NCI-H2029 treated with DMSO at 0.1 percent for 48 hours (cell line): ENCODE measurements at places on chromosomes 5 and 9.
A peak's percentile ranks its signal among the peaks of the same experiment; 100 is the strongest.

GRCh38 chr5:38413696-38414095 is 142.8 kb downstream of the LIFR start:
- DNase-seq, result no peak

GRCh38 chr5:142938266-142938880 is 168.2 kb downstream of the ARHGAP26 start:
- DNase-seq, result no peak

DNA sequence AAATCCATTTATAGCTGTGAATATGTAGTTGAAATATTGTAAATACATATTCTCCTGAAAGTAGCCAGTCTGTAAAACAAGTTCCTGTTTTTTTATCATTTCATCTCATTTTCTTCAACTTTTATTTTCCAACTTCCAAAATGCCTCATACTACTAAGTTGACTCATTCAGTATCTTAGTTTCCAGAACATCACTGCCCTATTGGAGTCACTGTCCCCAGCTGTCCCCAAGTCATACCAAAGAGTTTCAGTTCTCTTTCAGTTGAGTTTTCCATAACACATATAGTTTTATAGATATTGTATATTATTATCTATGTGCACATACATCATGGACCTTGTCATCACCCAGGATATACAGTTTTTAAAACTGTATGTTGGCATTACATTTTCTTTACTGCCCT is 261.7 kb downstream of the CDH12 start:
- no peak for DNase-seq

DNA sequence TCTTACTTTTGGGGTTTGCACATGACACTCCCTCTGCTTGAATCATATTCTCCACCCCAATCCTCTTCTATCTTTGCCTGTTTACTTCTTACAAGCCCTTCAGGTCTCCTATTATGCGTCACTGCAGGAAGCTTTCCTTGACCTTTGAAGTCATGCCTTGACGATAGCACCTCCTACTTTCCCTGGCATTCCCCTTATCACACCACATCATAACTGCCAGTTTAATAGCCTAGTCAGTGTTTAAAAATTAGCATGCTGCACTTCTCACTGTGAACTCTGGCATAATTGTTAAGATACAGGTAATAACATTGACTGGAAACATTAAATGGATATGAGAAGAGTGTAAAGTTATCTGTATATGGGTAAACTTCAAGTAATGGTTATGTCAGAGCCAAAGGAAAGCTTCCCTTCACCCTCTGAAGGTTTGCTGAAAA is 37.1 kb upstream of the CEP120 start:
- no peak for DNase-seq

- DNase-seq, result no peak
Measured at GRCh38 chr9:5800969-5801738, 31.8 kb downstream of the ERMP1 start.

- peak; percentile 7 for DNase-seq
Measured at GRCh38 chr5:157271740-157272271, 5.9 kb downstream of the CYFIP2 start.

GRCh38 chr5:110977915-110978314 is 93.6 kb upstream of the TSLP start:
- DNase-seq, result no peak

DNA sequence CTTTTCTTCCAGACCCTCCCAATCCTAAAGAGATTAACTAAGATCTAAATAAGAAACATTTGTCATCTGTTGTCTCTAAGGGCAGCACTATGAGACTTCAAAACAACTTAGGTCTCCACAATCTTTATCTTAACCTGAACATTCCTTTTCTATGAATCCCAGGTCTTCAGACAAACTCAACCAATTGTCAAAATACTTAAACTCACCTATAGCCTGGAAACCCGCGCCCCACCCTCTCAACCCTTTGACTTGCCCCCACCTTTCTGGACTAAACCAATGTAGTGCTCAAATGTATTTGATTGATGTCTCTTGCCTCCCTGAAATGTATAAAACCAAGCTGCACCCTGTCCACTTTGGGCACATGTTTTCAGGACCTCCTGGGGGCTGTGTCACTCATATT is 76.5 kb upstream of the DMRT1 start:
- no peak for DNase-seq

DNA sequence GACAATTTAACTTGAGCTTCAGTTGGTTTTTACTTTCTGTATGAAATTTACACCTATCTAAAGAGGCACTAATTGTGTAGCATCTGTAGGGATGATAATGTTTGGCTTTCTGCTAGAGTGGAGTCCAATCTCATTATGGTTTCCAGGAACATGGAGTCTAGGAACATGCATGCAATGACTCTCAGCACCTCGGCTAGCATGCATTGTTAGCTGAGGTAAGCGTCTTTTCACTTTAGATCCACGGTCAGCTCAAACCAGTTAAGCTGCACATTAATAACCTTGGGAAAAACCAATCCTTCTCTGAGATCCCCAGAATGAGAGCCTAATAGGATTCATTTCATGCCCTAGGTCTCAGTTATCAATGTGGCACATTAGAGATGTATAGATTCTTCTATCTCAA is 7.8 kb upstream of the GDA start:
- DNase-seq, result no peak

- DNase-seq, result no peak
Measured at GRCh38 chr5:31366941-31367340, 165.0 kb downstream of the DROSHA start.

DNA sequence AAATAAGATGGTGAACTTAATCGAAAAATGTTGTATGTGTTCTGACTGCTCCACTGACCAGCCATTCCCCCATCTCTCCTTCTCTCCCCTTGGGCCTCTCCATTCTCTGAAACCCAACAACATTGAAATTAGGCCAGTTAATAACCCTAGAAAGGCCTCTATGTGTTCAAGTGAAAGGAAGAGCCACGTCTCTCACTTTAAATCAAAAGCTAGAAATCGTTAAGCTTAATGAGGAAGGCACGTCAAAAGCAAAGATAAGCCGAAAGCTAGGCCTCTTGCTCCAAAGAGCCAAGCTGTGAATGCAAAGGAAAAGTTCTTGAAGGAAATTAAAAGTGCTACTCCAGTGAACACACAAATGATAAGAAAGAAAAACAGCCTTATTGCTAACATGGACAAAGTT is 77.4 kb upstream of the NR5A1 start:
- no peak for DNase-seq

DNA sequence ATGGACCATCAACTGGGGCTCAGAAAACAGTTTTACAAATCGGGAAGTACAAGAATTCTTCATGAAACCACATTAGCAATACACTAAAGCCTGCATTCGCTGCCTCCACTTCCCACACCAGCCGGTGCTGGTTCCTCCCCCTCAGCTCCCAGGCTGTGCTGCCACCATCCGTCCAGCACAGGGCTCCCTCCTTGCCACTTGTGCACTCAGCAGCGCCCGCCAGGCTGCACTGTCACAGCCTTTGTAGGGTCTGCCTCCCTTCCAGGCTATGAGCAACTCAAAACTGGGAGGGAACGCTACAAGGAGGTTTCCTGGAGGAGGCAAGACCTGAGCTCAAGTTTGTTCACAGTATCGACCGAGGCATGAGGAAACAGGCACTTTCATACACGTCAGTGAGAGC is 7.7 kb downstream of the MAPK9 start:
- DNase-seq, result no peak

- no peak for DNase-seq
Measured at GRCh38 chr5:76946090-76946489, 6.8 kb upstream of the CRHBP start.

DNA sequence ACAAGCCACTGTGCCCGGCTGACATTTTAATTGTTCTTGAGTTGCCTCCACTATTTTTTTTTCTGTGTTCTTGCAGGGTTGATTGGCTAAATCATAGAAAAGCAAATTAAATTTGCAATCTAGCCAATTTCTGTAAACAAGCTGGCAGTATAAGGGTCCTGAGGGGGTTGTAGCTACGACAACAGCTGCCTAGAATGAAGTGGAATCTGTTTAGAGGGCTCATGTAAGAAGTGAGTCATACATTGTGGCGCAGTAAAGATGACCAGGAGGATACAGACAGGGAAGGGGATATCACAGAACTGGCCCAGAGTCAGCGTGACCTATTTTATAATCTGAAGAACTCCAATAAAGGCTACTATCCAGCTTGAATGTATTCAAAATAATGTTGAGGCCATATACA is 82.2 kb upstream of the TLE1 start:
- DNase-seq, result no peak

DNA sequence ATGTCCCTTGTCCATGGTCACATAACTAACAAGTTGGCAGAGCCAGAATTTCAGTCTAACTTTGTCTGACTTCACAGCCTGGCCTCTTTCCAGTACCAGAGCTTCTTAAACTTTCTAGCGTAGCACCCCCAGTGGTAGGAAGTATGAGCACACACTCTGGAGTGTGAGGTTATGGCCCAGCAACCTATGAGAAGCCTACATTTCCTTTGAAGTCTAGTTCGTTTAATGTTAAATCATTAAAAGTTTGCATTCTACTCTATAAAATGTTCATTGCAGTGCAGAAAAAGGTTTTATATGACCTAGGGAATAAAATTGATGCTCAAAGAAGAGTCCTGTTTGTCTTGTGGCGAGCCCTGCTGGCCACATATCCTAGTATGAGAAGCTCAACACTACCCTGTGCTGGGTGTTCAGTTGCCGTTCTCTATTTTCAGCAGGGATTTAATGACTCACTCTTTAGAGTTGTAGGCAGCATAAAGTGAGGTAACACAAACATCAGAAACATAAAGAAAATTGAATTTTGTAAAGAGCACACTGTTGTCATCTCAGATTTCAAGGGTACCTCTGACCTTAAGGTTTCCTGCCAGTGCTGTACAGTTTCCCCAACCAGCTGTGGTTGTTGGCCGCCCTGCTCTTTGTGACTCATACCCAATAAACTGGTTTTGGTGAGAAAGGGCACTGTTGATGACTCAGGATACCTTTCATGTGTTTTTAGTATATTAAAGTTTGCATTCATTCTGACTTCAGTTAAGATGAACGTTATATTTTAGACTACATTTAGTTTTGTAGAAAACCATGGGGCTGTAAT is 14.3 kb downstream of the MCCC2 start:
- DNase-seq, result no peak

GRCh38 chr9:4904322-4905134 is 80.5 kb upstream of the JAK2 start:
- DNase-seq, result peak; percentile 41

GRCh38 chr5:120139039-120139438 is 325.1 kb upstream of the PRR16 start:
- DNase-seq, result no peak

DNA sequence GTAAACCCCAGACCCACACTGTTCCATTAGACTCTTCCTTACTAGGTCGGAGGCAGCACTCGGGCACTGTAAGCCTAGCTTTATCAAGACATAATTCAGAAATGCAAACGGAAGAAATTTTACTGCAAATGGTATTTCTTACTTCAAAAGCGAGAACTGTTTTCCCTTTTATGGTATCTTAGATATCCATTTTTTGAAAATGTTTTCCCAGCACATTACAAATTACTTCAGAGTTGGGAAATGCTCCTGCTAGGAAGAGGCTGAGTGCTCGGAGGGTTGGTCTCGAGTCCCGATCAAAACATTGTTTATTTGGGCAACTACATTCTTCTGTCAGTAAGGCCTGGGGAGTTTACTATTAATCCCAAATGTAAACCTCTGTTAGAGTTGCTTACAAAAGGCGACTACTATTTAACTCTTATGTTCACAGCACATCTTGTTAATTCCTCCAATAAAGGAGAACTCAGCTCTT is 332.9 kb downstream of the CWC27 start:
- DNase-seq, result no peak

GRCh38 chr5:126508962-126509279 is 85.7 kb downstream of the GRAMD2B start:
- DNase-seq, result no peak

DNA sequence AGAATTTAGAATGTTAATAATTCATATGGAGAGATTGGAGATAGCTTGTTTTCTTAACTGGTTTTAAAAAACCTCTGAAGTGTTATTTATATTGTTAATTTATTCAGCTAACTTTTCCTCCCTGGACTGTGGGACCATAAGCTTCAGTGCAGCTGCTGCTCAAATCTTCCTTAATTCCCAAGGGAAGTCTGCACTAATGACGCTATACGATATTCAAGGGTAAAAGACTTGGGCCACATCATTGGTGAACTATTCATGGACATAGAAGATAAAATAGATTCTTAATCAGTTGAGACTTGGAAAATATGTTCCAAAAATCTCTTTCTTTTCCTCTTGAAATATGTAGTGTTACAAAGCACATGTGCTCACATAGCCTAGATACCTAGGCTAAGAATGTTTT is 31.1 kb upstream of the GAS1 start:
- DNase-seq, result no peak

DNA sequence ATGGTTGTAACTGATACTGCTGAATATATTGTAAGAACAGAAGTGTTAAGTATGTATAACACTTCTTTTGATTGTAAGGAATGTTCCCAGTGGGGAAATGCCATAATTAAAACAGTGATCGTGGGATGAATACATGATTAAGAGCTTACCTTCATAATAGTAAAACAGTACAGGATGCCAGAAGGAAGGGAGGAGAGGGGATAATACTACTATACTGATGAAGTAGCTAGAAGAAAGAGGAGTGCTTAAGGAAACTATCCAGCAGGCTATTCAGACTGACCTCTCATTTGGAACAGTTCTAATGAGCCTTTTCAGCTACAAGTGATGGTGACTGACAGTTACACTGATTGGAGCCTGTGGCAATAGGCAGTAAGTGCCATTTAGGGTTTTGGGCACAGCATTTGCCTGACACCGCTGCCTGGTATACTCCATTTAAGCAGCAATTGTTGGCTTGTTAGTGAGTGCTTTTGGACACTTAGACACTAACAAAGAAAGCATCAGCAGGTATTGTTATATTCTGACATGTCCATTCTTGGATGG is 33.8 kb upstream of the KDM4C start:
- DNase-seq, result no peak

DNA sequence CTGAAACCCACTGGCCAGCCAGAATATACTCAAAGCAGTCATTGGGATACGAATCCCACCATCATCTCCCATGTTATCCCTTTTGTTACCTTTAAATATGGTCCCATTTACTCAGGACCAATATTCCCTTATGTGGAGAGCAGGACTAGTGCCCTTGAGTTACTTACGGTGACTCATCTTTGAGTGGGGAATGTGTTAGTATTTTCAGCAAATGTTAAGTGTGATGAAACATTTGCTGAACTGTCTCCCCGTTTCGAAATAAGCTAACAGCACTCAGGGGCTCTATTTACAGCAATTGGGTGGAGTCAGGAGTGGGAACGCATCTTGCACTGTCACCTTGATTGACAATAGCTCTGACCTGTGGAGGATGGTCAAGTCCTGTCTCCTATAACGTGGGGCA is 67.4 kb downstream of the CTSL start:
- DNase-seq, result no peak

- DNase-seq, result no peak
Measured at GRCh38 chr5:179355976-179356974, 11.0 kb upstream of the ADAMTS2 start.

DNA sequence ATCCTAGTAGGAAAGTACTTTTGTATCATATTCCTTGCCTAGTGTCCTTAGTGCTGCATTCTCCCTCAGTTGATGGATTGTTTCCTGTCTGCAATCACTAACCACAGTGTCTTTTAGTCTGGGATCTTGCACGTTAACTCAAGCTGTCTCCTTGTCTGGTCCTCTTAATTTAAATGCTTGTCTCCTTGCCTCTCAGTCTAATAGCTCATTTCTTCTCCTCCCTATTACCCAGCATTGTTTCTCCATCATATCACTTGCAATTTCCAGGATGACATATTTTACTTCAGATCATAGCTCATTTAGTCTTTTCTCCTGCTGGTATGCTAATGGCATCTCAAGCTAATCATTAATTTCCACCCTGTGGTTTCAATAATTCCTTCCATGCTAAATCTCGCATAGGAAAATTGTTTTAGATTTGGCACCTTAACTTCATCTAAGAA is 2052.0 kb upstream of the C9orf72 start:
- no peak for DNase-seq

- DNase-seq, result no peak
Measured at GRCh38 chr5:147360816-147361215, 126.0 kb downstream of the STK32A start.
